ENCODE measurements at places on chromosomes 7 and 10.

DNA sequence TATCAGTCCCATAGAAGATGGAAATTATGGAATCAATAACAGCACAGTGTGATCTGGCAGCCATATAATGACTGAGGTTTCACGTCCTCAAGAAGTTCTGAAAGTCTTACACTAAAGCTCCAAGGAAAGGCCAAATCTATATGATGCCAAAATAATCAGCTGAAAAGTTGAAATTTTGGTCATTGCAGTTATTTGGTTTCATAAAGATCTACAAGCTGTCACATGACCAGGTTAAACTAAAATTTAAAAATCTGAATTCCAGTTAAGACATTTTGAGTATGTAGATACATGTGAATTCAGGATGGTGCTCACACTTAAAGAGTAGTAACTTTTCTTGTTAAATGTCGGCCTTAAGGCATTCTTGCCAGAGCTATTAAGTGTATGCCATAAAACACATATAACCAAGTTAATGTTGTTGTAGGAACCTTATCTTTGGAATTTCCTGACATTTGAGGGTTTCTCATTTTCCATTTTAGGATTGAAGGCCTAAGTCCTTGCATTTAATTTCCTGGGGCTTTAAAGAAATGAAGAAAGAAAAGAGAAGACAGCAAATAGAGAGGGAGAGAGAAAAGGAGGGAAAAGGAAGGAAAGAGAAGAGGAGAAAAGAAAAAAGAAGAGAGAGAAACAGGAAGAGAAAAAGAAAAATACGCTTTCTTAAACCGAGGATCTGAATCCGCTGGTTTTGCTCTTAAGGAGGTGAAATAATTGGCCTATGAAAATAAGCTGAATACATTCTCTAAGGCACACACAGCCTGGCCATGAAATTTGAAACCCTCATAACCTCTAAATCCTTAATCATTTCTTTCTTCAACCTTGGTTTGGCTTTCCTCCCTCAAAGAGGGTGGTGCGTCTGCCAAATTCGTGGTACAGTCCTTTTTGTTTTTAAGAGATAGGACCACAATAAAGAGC is 43.8 kb downstream of the DENND2A start:
- DNase-seq: no peak

GRCh38 chr7:131655866-131656265 is 99.4 kb upstream of the PODXL start:
- DNase-seq: no peak

GRCh38 chr7:84236398-84236797 is 41.8 kb upstream of the SEMA3A start:
- no peak for DNase-seq

- no peak for DNase-seq
These were observed 8.6 kb downstream of the VIM start for GRCh38 chr10:17236468-17237148.

DNA sequence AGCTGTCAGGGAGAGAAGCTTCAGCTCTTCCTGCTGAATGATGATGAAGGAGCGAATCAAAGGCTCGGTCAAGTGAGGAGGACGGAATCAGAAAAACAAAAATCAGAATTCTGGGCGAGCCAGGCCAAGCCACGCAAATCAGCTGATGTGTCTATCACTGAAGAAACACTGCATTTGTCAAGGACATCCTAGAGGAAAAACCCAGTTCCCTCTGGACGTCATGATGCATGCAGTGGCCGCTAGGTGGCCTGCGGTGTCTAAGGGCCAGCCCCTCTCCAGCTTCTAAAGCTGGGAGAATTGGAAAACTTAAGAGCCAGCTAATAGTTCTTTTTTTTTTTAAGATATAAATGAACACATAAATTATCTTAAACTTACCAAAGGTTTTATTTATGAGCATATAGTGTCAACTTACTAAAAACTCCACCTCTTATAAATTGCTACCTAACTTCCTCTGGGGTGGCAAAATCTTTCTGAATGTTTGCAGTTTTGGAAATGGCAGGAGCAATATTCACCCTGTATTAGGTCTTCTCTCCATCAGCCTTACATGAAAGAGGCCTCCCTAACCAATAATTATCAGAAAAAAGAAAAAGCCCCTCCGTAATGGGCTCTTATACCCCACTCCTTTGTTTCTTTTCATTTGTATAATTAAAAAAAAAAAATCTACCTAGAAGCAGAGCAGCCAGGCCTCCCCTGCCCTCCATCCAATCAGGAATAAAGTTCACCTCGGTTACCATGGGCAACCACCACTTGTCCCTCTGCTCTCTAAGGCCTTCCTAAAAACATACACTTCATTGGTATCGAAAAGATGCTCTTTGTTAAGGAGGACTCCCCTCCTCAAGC is 186.8 kb downstream of the USP6NL start:
- peak; percentile 39 for DNase-seq

GRCh38 chr7:48741545-48741944 is 182.8 kb upstream of the CDC14C start:
- no peak for DNase-seq

DNA sequence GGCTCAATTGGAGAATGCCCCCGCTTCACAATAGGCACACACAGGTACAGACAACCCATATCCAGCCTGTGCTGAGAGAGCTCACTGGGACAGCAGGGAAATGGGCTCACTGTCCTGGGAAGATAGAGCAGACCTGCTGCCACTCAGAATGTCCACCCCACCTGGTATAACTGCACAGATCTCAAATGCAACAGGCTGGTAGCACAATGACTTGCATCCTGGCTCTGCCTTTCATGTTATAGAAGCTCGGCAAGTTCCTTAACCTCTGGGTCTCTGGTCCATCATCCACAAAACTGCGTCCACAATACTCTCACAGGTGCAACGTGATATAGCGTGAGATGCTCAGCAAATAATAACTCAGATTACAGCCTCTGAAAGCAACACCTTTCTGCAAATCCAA is 295.4 kb downstream of the GRID1 start:
- DNase-seq: no peak

DNA sequence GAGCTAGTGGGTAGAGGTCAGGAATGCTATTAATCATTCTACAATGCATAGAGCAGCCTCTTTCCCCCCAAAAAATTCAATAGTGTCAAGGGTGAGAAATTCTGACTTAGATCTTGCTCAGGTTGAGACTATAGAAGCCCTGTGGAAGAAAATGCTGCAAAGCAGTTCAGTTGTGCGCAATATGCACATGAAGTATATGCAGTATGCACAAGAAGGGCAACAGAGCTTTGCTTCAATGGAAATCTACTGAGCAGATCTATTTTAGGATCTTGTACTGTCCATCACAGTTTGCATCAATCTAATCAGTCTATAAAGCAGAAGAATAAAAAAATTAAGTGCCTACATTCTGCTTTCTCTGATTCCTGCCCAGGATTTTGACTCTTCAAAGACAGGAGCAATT is 225.8 kb upstream of the STEAP1 start:
- no peak for DNase-seq

Measured in neuronal stem cell (in vitro differentiated cells).